Adrenal gland (tissue), 19 donors: ENCODE measurements at places on chromosomes 3 and 15.

DNA sequence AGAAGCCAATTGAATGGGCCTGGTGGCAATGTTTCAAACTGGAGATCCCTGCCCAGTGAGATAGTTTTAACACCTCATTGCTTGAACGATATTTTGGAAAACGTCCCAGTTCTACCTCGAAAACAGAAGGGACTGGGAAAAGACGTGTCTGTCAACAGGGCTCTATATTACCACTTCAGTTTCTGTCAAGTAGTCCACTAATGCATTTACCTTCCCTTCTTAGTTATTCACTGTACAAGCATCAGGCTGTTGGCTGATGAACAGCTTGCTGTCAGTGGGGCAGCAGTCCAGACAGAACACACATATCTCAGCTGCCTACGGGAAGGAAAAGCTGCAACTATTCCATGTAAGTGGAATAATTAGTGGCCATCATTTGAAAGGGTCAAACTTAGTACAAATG is 794.7 kb upstream of the GBE1 start:
- no peak for DNase-seq

DNA sequence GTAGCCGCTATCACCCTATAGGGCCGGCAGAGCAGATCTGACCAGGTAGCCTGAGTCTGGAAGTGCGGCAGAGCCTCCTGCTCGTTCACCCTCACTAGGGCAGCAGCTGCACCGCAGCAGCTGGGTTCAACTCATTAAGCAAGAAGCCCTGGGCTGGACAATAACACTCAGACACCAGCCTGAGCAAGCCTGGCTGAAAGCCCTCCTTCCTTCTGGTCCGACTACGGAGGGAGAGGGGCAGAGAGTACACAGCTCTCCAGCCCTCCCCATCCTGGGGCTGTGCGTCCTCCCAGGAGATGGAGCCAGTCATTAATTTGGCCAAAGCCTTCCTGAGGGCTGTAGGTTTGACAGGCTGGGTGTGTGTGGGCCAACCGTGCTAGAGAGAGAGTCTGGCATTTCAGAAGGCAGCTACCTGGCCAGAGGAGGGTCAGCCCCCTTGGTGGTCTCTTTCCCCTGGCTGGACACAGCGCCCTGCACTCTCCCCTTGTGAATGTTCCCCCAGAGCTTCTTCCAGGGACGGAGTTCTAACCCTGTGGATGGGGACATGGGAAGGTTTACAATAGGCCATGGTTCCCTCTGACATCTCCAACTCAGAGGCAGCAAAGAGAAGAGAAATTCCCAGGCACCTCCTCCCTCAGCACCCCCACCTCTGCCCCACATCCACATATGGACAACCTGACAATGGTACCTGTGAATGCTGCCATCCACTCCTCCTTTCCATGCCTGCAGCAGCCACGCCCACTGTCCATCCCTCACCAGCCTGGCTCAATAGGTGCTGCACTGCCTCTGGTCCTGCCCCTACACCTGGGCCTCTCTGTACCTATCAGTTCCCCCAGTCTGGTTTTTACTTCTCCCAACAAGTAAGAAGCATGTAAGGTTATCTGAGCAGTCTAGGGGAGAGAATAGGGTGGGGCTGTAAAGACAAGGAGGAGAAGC is 6.5 kb downstream of the CHRNB4 start:
- DNase-seq = no peak

DNA sequence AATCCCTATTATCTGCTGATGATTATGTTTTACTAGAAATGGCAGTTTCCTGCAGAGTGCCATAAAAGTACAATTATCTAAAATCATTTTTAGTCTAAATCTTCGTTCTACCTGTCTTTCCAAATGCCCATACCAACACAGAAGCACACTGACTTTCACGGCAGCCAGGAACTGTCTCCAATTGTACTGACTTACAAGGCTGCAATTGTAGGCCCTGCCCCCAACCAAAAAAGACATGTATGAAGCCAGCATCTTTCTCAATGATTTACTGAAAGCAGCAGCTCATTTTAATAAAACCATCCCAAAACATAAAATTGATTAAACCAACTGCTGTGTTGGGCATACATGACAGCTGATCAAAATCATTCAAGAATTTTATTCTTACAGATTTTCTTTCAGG is 119.0 kb downstream of the TBC1D5 start:
- DNase-seq = no peak

GRCh38 chr3:190854062-190854461 is 8.4 kb downstream of the GMNC start:
- no peak for DNase-seq

DNA sequence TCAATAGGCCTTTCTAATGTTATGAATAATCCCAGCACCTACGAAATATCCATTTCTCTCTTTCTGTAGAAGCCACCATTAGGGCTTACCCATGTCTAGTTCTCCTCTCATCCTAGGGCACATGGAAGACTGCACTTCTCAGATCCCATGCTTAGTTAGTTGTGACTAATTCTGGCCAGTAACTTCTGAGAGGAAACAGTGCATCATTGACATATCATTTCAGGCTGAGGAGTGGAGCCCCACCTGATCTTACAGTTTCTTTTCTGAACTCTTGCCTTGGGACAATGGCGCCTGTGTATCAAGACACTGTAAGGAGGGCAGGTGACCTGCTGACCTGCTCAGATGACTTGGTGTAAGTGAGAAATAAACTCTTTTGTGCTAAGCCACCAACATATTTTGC is 39.4 kb upstream of the TBL1XR1 start:
- no peak for DNase-seq

DNA sequence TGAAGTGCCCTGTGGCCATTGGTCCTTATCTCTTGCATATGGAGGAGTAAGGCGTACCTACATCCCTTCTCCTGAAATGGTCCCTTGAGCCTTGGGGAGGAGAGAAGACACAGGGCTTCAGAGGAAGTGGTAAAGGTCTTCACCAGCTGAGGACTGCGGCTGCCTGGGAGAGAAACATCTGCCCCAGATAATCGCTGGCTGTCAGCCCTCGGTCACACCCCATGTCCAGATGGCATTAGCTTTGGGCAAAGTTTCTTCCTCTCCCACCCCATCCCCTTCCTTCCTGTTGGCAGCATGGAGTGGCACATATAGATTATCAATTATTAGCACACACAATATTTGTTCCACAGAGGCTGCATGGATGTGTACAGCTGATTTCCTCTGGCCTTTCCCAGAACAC is 61.6 kb downstream of the LRTM1 start:
- DNase-seq = no peak

- no peak for DNase-seq
Measured at GRCh38 chr3:82085356-82085755, 323.9 kb upstream of the GBE1 start.
